Colonic mucosa (tissue), 4 donors: ENCODE measurements at places on chromosomes 12 and 14. TPM values are rescaled to one million over a fixed set of nuclear protein-coding genes. Genes with fewer than 3 reads are reported as not detected.

POTEM gene
- not detected for total RNA-seq

SLC25A47 gene
- total RNA-seq: not detected

TRIM9 gene
- total RNA-seq: 0.66 TPM

DNA sequence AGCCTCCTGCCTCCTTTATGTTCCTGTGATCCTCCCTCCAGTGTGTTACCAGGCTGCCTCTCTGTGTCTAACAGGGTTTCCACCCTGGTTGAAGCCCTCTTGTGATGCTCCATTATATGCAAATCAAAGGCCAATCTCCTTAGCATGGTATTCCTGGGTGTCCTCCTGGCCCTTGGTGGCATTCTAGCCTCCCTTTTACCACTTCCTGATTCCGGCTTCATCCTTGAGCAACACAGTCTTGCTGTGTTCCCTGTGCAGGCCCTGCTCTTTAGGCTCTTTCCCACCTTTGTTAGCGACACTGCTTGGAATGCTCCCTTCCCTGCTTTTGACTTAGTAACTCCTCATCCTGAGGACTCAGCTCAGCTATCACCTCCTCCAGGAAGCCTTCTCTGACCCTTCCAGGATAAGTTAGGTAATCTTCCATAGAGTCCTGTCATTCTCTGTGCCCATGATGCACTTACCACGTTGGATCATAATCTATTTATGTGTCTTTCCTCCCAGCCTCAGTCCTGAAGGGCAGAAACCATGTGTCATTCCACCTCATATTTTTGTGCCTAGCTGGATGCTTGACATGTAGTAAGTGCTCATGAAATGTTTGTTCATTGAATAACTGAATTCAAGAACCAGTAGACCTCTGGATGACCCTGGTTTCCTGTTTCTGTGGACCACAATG lies 37.3 kb downstream of the PRKCH start:
- no peak overlapping the region for H3K4me3 ChIP-seq
- H3K36me3 ChIP-seq: no peaks in the 10 kb centered on the region
- no peaks in the 10 kb centered on the region for H3K4me1 ChIP-seq
- no peaks in the 10 kb centered on the region for H3K27me3 ChIP-seq

DNA sequence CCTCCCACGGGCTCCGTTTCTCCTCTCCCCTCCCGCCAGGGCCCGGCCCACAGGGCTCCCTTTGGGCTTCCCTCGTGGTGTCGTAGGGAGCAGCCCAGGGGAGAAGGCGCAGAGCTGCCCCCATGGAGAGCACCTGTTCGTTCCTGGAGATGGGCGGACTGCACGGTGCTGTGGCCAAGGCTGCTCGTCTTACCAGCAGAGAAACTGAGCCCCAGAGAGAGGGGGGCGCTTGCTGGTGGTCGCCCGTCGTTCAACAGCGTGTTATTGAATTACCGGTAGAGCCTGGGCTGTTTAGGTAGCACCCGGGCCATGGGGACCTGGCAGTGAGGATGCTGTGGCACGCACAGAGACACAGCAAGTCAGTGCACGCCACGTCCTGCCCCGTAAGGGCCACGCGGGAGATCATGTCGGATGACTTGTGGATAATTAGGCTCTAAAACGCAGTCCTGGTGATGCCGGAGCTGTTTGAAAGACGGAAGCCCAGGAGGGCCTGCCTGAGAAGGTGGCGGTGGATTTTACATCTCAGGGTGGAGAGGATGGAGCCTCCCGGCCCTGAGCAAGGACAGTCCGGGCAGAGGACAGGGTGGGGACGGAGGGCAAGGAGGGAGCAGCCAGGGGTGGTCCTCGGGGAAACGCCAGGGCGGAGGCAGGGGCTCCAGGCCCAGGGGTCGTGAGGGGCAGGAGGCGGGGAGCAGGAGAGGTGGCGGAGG lies 134.4 kb downstream of the ADGRD1 start:
- no peak overlapping the region for H3K27ac ChIP-seq
- H3K27me3 ChIP-seq: no peaks in the 10 kb centered on the region
- no peak overlapping the region for H3K4me3 ChIP-seq
- no peaks in the 10 kb centered on the region for H3K36me3 ChIP-seq

DNA sequence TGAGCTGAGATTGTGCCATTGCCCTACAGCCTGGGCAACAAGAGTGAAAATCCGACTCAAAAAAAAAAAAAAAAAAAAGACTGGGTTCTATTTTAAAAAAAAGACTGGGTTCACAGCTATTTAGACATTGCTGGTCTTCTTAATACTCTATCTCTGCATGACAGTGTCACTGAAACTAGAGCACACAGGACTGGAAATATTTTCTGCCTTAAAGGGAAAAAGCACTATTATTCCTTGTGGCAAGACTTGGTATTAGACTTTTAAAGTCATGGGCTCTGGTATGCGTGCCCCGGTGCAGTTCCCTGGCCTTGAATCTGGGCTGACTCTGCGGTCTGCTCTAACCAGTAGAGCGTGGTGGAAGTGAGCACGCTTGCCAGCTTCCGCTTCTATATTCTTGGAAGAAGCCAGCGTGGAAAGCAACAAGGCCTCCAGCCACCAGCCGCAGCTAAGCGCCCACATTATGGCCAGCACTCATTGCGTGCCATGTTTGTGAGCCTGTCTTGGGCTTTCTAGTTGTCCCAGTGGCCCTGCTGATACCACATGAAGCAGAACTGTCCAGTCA lies 31.3 kb downstream of the PRKAB1 start:
- no peaks in the 10 kb centered on the region for H3K27me3 ChIP-seq
- H3K36me3 ChIP-seq: no peaks in the 10 kb centered on the region
- no peak overlapping the region for H3K4me3 ChIP-seq
- H3K4me1 ChIP-seq: no peaks in the 10 kb centered on the region

DNA sequence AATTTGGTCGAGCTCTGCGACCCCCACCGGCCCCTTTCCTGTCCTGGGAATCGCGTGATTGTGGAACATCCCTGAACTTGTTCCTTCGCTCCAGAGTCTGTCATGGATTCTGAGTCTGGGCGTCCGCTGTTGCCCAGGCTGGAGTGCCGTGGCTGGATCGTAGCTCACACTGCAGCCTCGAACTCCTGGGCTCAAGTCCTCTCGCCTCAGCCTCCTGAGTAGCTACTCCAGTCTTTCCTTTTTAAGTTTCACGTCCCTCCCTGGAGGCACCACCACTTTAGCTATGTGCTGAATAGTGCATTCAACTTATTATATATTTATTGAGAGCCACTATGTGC lies 698 bp downstream of the ACOT6 start:
- H3K4me1 ChIP-seq: no peaks in the 10 kb centered on the region
- no peaks in the 10 kb centered on the region for H3K36me3 ChIP-seq
- H3K27me3 ChIP-seq: no peaks in the 10 kb centered on the region
- DNase-seq: peak; percentile 36
- peak overlapping the region; percentile 63 for H3K4me3 ChIP-seq

GRCh38 chr12:2689879-2690278 lies 104.9 kb upstream of the FKBP4 start:
- H3K4me1 ChIP-seq: no peaks in the 10 kb centered on the region
- H3K27ac ChIP-seq: no peak overlapping the region
- no peak for DNase-seq
- H3K4me3 ChIP-seq: no peak overlapping the region
- no peaks in the 10 kb centered on the region for H3K36me3 ChIP-seq
- no peaks in the 10 kb centered on the region for H3K27me3 ChIP-seq

DNA sequence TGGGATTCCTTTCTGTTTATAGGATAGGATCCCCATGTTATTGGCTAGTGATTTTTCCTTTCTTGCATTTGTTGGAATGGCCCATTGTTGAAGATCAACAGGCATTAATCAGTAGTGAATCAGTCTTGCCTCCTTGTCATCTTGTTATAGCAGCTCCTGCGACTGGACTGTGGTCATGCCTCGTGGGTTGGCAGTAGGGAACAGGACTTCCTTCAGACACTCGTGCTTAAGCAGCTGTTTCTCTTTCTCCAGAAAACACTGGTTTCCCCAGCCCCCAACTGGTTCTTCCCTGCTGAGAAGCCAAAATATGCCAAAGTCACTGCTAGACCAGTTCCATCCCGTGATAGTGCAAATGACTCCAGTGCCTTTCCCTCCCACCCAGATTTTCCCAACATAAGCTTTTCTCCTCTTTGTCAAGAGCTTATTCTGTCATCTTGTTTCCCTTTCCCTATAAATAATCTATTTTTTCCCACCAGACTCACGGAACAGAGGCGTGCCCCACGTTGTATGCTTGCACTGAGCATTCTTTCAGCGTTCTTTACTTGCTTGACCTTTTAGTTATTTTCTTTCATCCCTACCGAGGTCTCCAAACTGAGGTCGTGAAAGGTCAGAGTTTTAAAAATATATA lies 83.5 kb downstream of the SAMD4A start:
- no peak overlapping the region for H3K4me3 ChIP-seq
- H3K36me3 ChIP-seq: no peaks in the 10 kb centered on the region
- peak overlapping the region; percentile 53 for H3K27ac ChIP-seq
- H3K27me3 ChIP-seq: no peaks in the 10 kb centered on the region
- peak; percentile 53 for DNase-seq

DNA sequence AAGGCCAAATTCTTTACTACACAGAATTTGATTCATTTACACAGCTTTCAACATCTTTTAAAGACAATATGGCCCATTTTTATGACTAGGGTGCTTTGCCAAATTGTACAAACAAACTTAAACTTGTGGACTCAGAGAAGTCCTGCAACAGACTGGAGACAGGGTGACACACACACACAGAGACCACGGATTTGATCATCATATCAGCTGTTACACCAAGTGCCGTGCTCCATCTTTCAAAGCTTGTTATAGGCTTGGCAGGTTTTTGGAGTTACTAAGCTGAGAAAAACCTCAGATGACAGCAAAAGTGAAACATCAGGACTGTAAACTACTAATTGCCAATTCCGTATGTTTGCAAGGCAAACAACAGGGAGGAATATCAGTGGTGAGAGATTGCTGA lies 811.7 kb downstream of the GALC start:
- H3K36me3 ChIP-seq: no peaks in the 10 kb centered on the region
- no peak overlapping the region for H3K27ac ChIP-seq
- DNase-seq: no peak

DNA sequence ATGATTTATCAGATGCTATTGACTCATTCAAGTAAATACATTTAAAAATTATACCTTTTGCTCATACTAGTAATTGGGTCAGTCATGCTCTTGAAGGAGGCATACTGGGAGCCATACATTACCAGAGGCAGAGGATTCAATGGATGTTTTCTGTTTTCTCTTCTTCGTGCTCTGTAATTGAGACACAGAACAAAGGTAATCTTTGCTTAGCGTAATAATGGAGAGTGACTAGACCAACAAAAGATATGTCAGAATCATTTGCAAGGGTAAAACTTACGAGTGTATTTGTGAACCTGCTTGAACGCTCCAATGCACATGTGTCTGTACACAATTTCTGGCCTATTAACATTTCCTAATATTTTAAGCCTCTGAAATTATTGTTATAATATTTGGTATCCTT lies 296.4 kb downstream of the FOXG1 start:
- H3K36me3 ChIP-seq: no peaks in the 10 kb centered on the region
- no peak overlapping the region for H3K4me3 ChIP-seq
- H3K4me1 ChIP-seq: no peaks in the 10 kb centered on the region
- no peaks in the 10 kb centered on the region for H3K27me3 ChIP-seq

DNA sequence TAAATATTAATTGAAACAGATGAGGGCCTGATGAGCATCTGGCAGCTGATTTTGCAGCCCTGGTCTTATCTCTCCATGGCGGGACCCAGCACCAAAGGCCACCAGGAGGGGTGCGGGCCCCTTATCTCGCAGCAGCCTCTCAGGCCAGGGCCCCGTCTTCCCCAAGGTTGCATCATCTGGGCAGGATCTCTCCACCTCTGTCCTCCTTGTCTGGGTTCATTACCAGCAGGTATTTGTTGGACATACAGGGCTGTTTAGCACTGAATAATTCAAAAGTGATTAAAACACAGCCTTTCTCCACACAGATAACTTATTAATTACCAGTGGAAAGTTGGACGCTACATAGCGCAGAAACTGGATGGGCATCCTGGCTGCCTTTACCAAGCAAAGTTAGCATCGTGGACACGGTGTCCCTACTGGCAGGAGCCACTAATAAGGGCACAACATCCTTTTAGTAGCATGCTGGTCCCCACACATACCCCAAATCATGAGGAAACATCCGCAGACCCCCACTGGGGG lies 25.8 kb downstream of the TMEM120B start:
- no peak overlapping the region for H3K4me3 ChIP-seq
- H3K36me3 ChIP-seq: no peaks in the 10 kb centered on the region
- no peak overlapping the region for H3K27ac ChIP-seq
- no peaks in the 10 kb centered on the region for H3K27me3 ChIP-seq
- no peaks in the 10 kb centered on the region for H3K4me1 ChIP-seq

- no peak for DNase-seq
- peak overlapping the region; percentile 72 for H3K4me3 ChIP-seq
- H3K27me3 ChIP-seq: no peaks in the 10 kb centered on the region
- H3K27ac ChIP-seq: peak overlapping the region; percentile 96
Observed at GRCh38 chr12:92930421-92930820, 1.3 kb upstream of the EEA1 start.

DNA sequence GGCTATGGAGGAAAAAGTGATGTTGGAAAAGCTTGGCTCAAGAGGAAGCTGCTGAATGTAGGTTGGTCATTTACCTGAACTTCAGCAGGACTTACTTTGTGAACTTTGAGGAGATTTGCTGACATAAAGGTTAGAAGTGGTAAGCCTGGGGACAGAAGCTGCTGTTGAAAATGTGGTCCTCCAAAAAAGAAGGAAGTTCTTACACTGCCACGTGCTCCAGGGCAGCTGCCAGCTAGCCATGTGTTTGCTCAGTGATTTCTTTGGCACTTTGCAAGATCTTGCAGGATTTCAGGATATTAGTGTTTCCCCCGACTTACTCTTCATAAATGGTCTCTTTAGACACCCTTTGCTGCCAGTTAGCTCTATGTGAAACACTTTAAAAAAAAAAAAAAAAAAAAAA lies 14.8 kb upstream of the DYRK2 start:
- H3K4me3 ChIP-seq: no peak overlapping the region
- H3K27ac ChIP-seq: no peak overlapping the region

DNA sequence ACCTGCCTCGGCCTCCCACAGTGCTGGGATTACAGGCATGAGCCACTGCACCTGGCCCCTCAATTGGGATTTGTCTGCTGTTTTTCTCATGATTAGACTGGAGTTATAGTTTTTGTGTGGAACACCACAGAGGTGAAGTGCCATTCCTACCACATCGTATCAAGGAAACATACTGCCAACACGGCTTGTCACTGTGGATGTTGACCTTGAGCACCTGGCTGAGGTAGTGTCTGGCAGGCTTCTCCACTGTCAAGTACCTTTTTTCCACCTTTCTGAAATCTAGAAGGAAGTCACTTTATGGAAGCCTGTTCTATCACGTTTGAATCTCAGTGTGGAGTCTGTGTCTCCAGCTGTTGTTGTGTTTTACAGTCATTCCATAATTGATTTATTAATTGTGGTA lies 21.4 kb upstream of the SEL1L start:
- no peaks in the 10 kb centered on the region for H3K27me3 ChIP-seq
- H3K27ac ChIP-seq: no peak overlapping the region
- no peak overlapping the region for H3K4me3 ChIP-seq
- no peak for DNase-seq
- H3K4me1 ChIP-seq: no peaks in the 10 kb centered on the region
